Stimulated activated CD4-positive, alpha-beta T cell treated with anti-CD3 and anti-CD28 coated beads, Interleukin-1b, Interleukin-23, amount 100 ng/mL, for 1 hour (primary cell): ENCODE measurements at places on chromosomes 11 and 22.

DNA sequence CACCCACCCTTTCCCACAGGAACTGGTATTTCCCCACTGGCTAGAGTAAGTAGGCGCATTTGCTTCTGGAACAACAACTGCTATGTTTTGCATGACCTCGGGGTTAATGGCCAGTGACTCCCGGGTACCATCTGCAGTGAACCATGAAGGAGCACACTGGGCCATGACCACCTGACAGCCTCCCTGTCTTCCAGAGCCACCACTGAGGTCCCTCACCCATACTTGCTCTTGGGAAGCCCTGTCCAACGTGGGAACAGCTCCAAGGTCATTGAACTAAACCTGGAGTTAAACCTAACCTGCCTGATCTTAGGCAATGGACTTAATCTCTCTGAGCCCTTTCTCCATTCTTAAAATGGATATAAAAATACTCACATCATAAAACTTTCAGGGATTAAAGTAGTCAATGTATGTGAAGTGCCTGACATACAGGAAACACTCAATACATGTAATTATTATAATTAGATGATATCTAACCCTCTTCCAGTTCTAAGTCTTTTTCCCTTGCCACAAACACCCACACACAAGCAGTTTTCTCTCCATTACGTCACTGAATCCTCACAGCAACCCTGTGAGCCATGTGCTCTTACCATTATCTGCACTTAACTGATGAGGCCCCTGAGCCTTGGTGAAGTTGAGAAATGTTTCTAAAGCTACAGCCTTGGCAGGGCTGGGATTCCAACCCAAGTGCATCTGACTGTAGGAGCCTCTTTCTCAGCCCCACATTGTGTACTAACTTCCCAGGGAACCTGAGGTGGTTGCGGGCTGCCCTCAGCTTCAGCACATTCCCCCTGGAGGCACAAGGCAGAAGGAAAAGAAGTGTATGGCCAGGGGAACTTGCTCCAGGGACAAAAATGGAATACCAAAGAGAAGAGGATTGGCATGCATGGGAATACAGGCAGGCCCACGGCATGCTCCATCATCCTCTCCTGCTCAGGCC lies 74.5 kb upstream of the NCAM1 start:
- DNase-seq, result no peak

GRCh38 chr11:125959931-125960330 lies 14.1 kb downstream of the VSIG10L2 start:
- DNase-seq, result no peak

DNA sequence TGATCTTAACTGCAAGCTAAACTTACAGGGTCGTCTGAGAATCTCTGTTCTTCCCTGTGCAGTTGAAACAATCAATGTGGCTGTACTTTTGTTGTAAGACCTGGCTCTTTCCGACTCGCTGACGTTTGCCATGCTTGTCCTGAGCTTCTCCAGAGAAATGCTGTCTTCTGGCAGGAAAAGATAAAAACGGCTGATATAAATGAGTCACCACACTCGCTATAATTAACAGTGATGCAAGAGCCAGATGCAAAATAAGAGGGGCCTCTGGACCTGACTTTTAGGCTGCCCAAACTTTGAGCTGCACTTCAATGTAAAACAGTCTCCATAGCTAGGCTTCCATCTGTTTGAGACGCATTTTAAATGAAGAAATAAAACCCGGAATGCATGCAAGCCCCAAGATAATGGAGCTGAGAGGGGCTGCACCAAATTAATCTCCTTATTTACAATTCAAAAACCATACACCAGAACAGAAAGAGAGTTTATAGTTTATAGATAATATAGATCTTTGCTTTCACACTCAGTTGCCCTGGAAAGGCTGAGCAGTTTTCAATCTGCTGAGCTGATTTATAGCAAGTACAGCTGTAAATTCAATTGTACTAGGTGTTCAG lies 48.5 kb downstream of the WT1 start:
- no peak for DNase-seq

GRCh38 chr11:57638005-57638781 lies 11.5 kb downstream of the YPEL4 start:
- DNase-seq, result no peak

GRCh38 chr11:64536396-64536941 lies 54.6 kb upstream of the SLC22A12 start:
- DNase-seq, result no peak

DNA sequence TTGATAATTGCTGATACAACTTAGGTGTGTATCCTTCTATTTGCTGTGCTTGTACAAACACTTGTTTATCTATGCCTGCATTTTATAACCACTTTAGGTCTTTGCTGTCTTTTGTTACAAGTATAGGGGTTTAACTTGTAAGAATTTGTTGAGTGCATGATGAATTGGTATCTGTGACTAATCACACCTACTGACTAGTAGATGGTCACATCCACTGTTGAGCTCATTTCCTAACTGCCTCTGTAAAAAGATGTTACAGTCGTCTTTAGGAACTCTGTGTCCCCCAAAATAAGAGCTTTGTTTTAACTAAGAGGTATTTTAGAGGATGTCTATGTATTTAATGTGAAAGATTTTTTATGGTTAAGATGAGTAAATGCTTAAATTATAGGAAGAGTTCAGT lies 60.5 kb downstream of the HIPK3 start:
- DNase-seq, result no peak

DNA sequence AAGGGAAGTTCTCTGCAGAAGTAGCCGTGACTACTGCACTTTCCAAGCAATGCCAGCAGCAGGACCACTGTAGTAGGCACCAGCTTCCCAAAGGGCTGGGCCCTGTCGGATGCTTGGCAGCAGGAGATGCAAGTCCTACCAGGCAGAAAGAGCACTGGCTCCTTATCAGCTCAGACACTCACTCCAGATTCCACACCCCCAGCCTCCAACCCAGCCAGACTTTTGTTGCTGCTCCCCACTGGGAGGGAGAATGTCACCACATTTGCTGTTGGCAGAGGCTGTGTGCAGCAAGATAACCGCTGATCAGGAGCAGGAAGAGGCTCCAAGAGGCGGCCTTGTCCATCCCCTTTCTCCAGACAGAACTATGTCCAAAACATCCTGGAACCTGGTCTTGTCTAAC lies 118.7 kb downstream of the C11orf58 start:
- no peak for DNase-seq

GRCh38 chr11:124889191-124890091 lies 8.2 kb downstream of the ROBO4 start:
- DNase-seq, result no peak

DNA sequence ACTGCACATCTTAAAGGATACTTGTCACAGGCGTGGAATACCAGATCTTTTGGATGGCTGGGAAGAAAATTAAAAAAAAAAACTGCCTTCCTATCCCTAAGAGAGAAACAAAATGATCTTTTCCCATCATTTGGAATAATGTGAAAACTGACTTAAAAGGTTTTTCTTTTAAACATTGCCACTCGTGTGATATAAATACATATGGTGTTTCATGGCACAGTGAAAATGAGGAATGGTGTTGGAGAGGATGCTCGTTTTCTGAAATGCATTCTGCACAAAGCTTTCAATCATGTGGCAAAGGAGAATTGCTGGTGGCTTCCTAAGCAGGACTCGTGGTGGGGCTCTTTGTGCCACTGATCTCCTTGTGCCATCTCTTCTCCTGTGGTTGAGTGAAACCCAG lies 74.9 kb upstream of the LRRC4C start:
- DNase-seq, result no peak

- DNase-seq, result no peak
Observed at GRCh38 chr11:74030723-74031676, 22.1 kb upstream of the UCP3 start.

DNA sequence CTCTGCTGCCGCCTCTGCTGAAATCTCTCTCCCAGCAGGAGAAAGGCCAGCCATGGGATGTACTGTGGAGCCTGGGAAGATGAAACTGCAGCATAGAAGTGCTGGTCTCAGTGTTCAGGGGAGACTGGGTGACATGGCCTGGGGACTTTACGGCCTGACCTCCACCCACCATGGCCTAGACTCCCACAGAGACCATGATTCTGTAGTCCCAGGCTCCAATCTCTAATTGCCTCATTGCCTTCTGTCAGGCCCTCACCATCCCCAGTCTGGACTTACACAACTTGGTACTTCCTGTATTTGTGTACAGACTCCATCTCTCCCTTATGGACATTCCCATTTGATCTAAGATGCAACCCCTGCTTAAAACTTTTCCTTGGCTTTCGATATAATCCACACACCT lies 43.1 kb downstream of the TRAF6 start:
- DNase-seq, result no peak

GRCh38 chr11:76169473-76169896 lies 36.8 kb downstream of the WNT11 start:
- DNase-seq, result no peak

DNA sequence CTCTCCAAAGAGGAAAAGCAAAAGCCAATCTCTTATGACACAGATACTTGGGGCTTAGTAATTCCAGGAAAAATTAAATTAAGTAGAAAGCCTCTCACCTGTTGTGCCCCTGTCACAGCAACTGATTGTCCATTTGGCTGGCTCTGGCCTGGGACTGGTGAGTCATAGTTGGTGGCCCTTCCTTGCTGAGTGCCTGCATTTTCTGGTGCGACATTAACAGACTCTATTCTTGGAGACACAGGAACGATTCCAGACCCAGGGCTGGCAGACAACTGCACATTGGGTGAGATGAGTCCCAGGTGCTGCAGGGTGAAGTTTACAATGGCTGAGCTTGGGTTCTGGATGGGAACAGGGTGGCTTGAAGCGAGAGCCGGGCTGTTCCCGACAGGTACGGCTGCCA lies 15.6 kb downstream of the E2F8 start:
- no peak for DNase-seq

GRCh38 chr11:66052664-66052982 lies 459 bp downstream of the SF3B2 start:
- DNase-seq, result no peak

DNA sequence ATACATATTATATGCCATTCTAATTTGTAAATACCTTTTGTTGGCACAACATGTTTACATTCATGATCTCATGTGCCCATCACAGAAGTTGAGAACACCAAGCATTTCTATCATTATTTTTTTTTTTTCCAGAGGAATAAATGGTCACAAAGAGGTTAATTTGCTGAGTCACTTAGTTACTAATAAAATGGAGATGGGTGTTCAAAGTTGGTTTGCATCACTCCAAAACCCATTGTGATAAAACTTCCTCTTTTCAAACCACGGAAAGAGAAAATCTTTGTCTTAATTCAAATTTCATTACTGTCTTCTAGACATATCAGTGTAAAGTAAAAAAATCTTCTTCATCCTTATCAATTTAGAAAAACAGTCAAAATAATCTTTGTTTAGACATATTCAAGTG lies 636.8 kb upstream of the CCDC179 start:
- no peak for DNase-seq

DNA sequence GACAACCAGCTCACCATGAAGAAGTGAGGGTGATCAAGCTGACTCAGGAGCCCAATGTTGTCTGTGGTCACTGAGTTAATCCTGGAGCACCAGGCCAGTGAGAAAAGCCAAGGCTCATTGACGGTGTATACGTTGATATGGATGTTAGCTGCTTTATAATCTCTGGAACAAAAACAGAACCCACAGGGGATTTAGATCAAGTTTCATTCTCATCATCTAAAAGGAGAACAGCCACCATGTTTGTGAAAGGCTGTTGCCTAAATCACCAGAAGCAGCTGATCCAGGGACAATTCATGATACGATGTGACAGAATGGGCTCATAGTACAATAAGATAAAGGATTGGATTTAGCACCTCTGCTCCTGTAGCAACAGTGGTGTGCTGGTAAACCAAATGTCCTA lies 68.5 kb downstream of the GDPD4 start:
- DNase-seq, result no peak

DNA sequence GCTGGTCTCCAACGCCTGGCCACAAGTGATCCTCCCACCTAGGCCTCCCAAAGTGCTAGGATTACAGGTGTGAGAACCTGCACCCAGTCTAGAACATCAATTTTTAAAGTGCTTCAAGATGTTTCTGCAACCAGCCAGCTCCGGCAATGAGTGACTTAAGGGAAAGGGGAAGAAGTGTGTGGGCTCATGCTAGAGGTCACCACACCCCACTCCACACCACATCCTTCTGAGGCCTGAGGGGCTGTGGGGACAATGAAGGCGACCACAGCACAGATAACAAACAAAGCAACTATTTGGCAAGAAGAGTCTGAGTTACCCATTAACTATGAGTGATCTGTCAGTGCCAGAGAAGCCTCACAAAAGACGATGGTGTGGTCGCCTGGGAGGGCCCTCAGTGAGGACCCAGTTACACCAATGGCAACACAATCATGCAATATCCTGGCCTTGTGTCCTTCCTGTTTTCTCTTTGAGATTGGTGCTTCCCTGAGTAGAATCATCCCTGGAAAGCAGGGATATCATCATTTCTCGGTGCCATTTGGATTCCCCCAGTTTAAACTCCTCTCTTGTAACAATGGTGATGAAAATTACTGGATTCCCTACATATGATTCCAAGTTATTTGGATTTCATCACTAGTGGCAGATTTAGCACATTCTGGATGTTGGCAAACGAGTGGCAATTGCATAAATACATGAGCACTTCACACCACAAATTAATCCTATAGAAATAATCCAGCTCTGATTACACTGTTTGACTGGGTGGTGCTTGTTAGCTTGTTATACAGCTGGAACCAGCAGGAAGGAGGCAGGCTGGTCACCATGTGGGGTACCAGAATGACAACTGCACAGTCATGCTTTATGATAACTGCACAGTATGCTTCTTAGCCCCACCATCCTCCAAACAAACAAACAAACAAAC lies 18.4 kb downstream of the ABTB2 start:
- no peak for DNase-seq

- no peak for DNase-seq
Observed at GRCh38 chr11:2180789-2181370, 9.3 kb upstream of the TH start.

DNA sequence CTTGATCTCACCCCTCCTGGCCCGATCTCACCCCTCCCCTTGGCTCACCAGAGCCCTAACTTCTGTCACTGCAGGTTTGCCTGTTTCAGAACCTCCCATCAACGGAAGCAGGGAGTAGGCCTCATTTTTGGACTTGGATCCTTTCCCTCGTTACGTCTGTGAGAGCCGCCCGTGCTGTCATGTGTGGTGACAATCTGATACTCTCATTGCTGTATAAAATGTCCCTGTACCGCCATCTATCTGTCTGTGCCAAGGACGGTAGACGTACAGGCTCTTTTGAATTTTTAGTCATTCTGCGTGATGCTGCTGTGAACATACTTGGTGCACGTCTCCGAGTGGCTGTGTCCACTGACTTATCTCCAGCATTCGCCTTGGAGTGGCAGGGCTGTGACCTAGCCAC lies 1163.1 kb downstream of the BRD1 start:
- no peak for DNase-seq

DNA sequence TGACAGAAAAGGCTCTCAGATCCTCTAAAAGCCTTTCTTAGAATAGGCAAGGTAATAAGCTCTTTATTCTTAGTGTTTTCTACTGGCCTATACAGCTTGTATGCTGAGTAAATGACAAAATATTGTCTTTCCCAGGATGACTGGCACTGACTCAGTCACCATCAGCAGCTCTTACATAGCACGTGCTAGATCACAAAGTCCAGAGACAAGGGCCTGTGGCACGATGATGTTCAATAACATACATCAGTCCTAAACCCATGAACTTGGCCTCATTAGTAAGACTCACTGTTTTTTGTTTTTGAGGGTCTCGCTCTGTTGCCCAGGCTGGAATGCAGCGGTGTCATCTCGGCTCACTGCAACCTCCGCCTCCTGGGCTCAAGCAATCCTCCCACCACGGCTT lies 42.7 kb downstream of the CELF1 start:
- no peak for DNase-seq
